ENCODE measurements at places on chromosomes 2 and 18. TPM values are rescaled to one million over a fixed set of nuclear protein-coding genes. Genes with fewer than 3 reads are reported as not detected.

IFIH1 gene
- 5.7 TPM for total RNA-seq

CCT4 gene
- total RNA-seq = 209 TPM

EFHD1 gene
- not detected for total RNA-seq

PLA2R1 gene
- 5.1 TPM for total RNA-seq

SLC16A14 gene
- 3.5 TPM for total RNA-seq

GALNT3 gene
- total RNA-seq = 0.18 TPM

BOLL gene
- total RNA-seq = not detected

RNU2-63P gene
- not detected for total RNA-seq

CDH19 gene
- not detected for total RNA-seq

PIK3C3 gene
- total RNA-seq = 40.2 TPM

ST3GAL5 gene
- 6.3 TPM for total RNA-seq

CFAP53 gene
- 1.2 TPM for total RNA-seq

TRIB2 gene
- total RNA-seq = 16.1 TPM

MAP2 gene
- 26.2 TPM for total RNA-seq

NYAP2 gene
- not detected for total RNA-seq

ABCG8 gene
- total RNA-seq = not detected

RAB27B gene
- 34.6 TPM for total RNA-seq

TLX2 gene
- total RNA-seq = not detected

CD28 gene
- not detected for total RNA-seq

EEF1B2 gene
- total RNA-seq = 617 TPM

ESCO1 gene
- 11.0 TPM for total RNA-seq

COLEC11 gene
- total RNA-seq = not detected

CFC1 gene
- not detected for total RNA-seq

GALNT13 gene
- total RNA-seq = 0.18 TPM

Data from myometrial cell (primary cell).